ENCODE measurements at places on chromosomes 5 and 9.

GRCh38 chr9:100652850-100653249 is 75.0 kb downstream of the CAVIN4 start:
- DNase-seq = no peak

GRCh38 chr5:106127341-106127781 is 1543.4 kb downstream of the EFNA5 start:
- DNase-seq = no peak

DNA sequence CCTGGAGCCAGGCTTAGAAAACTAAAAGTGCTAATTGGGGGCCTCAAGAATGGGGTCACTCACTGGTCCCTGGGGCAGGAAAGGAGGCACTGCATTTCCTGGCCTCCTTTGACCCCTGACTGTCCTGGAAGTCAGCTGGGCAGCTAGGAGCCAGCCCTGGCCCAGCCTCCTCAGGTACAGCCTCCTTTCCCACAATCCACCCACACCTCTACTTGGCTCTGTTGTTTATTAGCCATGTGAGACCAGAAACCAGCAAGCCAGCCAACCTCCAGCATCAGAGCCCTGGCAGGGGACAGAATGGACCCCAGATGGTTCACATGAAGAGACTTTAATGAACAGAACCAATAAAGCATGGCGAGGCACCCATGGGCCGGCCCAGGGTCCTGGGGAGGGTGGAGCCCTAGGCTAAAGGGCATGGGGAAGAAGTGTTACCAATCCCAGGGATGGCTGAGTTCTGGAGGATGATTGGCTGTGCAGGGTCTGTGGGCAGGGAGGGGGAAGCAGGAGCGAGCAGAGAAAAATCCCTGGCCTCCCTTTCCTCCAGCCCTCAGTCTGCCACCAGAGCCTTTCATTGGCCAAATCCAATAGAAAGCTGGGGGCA is 55.3 kb upstream of the ANGPTL2 start:
- no peak for DNase-seq

DNA sequence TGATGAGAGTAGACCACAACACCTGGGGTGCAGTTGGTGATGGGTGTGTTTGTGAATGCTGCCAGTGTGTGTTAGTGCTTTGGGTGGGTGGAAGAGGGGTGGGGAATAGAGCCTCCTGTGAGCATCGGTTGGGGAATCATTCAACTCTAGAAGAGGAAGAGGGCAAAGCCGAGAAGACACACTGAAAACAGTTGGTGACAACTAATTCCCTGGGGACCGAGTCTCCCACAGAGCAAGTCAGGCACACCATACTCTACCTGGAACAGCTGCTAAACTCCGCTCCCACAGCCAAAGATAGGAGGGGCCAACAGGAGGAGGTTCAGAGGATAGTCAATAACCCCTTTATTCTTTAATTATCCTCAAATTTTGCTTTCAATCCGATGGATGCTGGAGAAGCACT is 1.6 kb upstream of the ARHGEF39 start:
- DNase-seq = no peak

DNA sequence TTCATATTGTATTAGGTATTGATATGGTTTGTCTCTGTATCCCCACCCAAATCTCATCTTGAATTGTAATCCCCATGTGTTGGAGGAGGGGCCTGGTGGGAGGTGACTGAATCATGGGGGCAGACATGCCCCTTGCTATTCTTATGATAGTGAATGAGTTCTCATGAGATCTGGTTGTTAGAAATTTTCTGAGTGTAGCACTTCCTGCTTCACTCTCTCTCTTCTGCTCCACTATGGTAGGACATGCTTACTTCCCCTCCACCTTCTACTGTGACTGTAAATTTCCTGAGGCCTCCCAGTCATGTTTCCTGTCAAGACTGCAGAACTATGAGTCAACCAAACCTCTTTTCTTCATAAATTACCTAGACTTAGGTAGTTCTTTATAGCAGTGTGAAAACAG is 187.4 kb upstream of the SLC24A2 start:
- peak; percentile 1 for DNase-seq

DNA sequence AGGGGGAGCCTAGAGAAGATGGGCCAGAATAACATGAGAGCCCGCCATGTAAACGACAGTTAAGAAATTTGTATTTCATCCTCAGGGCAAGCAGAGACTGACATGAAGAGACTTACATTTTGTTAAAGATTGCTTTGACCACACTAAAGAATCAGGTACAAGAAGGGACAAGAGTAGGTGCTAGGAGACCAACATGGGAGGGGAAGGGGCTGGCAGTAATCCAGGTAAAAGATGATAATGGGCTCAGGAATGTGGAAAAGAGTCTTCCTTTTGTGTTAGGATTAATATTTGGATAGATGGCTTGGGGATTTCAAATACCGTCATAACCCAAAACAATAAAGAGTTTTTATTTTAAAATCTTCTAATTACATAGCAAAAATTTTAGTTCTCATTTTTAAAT is 137.3 kb downstream of the ZNF462 start:
- DNase-seq = no peak

DNA sequence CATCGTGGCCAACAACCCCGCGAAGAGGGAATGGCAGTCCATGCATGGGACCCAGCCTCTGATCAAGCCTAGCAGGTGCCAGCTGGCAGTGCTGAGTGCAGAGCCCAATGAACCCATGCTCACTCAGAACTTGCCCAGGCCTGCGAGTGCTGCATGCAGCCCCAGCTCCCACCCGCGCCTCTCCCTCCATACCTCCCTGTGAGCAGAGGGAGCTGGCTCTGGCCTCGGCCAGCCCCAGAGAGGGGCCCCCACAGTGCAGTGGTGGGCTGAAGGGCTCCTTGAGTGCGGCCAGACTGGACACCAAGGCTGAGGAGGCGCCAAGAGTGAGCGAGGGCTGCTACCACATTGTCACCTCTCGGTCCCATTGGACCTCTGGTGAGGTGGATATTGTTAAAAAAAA is 32.6 kb upstream of the NPR3 start:
- DNase-seq = no peak

DNA sequence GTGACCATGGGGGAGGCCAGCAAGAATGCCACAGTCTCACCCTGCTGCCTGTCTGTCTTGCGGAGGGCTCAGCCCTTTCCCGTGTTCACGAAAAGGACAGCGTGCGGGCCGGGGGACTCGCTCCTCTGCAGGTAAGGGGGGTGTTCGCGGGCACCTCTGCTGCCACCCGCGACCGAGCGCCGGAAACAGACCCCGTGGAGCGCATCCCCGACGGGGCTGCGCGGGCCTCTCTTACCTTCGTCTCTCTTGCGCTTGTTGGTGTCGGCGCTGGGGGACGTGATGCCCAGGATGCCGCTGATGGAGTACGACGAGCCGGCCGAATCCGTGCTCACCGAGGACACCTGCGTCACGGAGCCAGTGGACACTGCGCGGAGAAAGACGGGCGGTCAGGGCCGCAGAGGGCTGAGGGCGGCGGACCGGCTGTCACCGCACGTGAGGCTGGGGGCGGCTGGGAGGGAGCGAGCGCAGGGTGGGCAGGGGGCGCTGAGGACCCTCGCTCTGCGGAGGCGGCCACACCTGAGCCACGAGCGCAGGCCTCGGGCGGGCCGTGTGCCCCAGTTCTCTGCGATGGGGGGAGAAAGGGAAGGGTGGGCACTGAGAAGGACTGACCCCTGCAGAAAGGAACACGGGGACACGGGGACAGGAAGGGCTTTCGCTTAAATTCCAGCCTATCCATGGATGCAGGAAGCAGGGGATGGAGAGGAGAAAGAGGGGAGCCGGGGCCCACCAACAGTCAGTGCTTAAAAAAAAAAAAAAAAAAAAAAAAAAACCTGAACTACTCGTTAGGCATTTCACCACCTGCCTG is 31.5 kb downstream of the PAX5 start:
- no peak for DNase-seq
